ENCODE measurements at places on chromosomes 6 and 20. TPM values are rescaled to one million over a fixed set of nuclear protein-coding genes. Genes with fewer than 3 reads are reported as not detected.

The MPIG6B gene
- 0.11 TPM for total RNA-seq

The CDK5RAP1 gene
- 52.8 TPM for total RNA-seq

The CDH22 gene
- total RNA-seq: 0.16 TPM

The KHDC1 gene
- 7.7 TPM for total RNA-seq

The BPIFA2 gene
- not detected for total RNA-seq

The PPP1R14C gene
- total RNA-seq: 1.1 TPM

The GRIK2 gene
- 6.0 TPM for total RNA-seq

The SLC44A4 gene
- 3.5 TPM for total RNA-seq

The TMC2 gene
- not detected for total RNA-seq

The TFAP2B gene
- not detected for total RNA-seq

The RCAN2 gene
- total RNA-seq: 3.9 TPM

The CRISP2 gene
- not detected for total RNA-seq

The ITPA gene
- 88.5 TPM for total RNA-seq

The CTCFL gene
- 0.70 TPM for total RNA-seq

The PGC gene
- total RNA-seq: 0.62 TPM

The PABPC1L gene
- total RNA-seq: 88.3 TPM

Measured in WTC11 (cell line).